ENCODE measurements at places on chromosomes 3 and 15.

DNA sequence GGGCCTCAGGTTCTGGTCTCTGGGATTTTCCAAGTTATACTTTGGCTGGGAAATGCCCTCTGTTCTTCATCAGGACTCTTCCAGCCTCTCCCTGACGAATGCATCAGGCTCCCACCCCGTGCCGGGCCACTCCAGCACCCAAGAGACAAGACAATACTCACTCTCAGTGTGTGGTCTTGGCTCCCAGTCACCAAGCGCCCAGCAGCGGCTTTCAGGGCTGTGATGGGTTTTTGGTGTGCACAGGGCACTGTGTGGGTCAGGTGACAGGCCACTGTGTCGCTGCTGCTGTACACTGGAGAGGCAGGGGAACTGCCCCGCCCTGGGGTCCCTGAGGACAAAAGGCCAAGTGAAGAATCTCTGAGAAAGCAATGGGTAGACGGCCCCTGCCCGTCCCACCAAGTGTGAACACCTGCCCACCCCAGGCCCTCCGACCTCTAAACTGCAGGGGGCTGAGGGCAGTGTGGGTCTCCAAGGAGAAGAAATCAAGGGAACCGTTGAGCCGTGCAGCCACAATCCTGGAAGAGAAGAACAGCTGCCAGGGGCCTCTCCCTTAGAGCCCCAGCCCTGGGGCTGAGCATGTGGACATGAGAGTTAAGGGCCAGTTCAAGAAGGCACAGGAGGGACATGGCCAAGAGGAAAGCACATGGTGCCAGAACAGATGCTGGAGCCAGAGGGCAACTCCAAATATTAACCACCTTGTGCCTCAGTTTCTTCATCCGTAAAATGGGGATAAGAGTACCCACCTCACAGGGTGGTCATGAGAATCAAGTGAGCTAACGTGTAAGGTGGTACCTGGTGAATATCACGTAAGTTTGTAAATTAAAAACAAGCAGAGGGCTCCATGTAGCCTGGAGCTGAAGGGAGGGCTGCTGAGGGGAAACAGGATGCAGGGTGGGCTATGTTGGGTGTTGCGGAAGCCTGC is 34.1 kb downstream of the PTPN23 start:
- DNase-seq: no peak

DNA sequence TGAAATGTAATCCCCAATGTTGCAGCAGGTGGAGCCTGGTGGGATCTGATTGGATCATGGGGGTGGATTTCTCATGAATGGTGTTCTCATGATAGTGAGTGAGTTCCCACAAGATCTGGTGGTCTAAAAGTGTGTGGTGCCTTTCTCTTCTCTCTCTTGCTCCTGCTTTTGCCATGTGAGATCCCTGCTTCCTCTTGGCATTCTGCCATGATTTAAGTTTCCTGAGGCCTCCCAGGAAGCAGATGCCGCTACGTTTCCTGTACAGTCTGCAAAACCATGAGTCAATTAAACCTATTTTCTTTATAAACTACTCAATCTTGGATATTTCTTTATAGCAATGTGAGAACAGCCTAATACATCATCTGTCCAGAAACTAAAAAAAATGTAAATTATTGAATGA is 298.3 kb downstream of the MEX3B start:
- DNase-seq: no peak

DNA sequence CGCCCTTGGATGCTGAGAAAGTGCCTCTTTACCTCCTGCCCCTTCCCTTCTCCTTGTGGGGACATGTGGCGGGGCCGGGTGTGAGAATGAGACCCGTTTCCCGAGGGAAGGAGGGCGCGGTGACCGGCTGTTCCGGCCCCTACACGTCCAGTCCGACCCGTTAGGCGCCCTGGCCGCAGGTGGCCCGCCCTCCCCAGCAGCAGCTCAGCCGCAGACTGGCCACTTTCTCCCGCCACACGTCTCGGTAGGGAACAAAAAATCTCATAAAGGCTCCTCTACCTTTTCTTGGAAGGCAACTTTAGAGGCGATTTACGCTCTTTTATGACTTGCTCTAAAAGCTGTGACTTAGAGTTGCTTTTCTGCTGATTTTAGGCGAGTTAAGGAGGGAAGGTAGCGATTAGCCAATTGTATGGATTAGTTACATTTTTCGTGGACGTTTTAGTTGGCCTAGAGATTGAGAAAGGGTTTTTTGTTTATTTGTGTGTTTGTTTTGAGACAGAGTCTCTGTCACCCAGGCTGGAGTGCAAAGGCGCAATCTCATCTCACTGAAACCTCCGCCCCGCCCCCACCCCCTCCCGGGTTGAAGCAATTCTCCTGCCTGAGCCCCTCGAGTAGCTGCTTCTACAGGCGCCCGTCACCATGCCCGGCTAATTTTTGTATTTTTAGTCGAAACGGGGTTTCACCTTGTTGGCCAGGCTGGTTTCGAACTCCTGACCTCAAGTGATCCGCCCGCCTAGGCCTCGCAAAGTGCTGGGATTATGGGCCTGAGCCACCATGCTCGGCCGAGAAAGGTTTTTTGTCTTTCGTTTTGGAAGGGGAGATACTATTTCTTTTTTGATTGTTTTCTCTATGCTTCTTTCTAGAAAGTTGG is 8.3 kb upstream of the PGPEP1L start:
- no peak for DNase-seq

DNA sequence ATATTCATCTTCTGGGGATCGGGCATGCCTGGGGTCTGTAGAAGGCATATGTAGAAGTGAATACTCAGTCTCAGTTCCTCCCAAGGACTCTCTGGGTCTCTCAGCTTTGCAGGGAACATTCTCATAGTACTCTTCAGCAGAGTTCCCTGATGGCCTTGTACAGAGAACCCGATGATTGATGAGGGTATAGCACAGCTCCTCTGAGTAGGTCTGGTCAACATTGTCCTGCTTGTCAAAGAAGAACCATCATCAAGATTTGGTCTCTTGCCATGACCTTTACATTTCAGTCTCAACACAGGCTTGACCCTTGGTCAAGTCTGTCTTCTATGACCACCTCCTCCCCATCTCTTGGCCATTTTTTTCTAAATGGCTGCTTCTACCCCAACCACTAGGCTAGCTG is 9.5 kb downstream of the GCSAM start:
- no peak for DNase-seq

DNA sequence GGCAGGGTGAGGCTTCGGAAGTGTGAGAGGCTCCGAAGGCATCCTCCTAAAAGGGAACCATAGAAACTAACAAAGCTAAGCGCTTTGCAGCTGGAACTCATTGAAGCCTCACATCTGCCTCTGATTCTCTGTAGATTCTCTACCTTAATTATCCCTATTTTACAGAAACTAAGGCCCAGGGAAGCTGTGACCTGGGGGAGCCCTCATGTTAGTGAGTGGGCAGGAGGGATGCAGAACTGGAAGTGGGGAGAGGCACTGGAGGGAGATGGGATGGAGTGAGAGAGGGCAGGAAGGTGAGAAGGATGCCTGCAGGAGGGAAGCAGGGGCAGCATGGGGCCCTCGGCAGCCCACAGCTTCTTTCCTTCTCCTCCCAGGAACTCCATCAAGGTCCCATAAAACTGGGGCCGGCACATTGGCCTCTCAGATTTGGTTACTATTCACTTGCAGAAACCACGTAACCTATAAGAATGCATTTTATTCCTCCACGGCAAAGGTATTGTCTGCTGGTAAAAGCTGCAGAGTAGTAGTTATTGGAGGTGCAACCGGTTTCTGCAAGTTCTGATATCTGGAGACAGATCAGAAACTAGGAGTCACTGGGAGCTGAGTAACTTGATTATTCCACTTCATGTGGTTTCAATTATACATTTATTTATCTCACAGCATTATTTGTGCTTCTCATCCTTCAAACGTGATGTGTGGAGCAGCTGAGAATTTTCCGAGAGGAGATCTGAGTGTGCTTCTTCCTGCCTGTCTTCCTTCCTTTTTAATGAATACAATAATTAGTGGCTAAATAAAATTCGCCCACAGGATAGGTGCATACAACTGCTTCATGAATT is 24.0 kb upstream of the CHCHD6 start:
- no peak for DNase-seq

DNA sequence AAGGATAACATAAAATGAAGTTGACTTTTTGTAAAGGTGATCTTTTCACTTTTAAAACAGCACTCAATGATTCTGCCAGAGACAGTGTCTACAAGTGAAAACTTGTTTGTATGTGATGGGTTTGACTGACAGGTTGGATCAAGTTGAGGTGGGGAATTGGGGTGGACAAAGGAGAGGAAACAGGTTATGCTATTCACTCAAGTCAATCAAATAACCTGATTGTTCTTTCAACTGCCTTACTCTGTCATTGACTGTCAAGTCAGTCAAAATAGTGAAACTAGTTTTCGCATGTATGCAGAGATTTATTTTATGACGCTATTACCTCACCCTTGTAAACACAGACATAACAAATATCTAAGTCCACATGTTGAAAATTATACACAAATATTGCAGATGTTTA is 187.7 kb downstream of the ROBO2 start:
- no peak for DNase-seq

GRCh38 chr15:67385971-67386370 is 131.4 kb downstream of the IQCH start:
- DNase-seq: no peak

DNA sequence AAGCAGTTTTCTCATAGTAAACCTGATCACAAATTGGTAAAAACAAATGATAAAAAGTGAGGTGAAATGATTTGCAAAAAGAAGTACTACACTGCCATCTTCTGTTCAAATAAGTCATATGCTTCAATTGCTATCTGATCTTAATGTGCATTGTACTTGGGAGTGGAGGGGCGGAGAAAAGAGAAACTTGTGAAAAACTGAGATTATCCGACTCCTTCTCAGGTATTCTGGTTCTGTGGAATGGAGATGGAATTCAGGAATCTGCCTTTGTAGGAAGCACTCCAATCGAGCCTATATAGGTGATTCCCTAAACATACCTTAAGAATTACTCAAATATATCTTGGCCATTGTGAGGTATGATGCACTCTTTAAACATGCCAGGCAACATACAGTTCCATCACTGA is 180.6 kb downstream of the CHL1 start:
- DNase-seq: no peak

DNA sequence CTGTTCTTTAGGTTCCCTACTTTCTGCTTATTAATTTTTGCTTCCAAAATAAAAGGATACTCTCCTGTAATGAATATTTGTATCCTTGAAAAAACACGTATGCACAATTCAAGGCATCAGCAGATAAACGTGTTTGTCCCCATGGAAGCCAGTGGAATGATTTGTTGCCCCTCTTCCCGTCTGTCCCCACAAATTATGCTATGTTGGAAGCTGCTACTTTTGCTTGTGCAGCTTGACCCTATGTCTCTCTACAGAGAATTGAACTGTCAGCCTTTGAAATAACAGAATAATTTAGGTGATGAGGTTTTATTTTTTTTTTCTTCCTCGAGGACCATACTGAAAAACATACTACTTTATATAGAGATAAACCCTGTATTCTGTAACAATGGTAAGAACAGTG is 401.5 kb upstream of the GOLIM4 start:
- DNase-seq: no peak

- no peak for DNase-seq
Measured at GRCh38 chr3:112395181-112395895, 62.4 kb downstream of the CD200 start.

GRCh38 chr3:195699860-195700259 is 20.9 kb upstream of the MUC20 start:
- DNase-seq: no peak

DNA sequence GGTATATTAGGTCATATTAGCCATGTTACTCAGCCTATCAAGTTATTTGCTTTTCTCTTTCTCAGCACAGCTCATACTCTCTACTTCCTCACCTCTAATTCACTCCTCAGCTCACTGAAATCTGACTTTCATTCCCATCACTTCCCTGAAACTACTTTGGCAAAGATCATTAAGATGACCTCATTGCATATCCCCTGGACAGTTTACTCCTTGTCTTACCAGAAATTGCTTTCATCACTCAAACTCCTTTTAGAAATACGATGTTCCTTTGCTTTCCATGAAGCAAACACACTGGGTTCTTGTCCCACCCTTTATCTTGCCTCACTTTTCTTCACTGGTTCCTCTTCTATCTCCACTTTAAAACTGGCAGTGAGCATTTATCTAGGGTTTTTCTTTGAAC is 354.4 kb downstream of the TUSC7 start:
- DNase-seq: no peak

DNA sequence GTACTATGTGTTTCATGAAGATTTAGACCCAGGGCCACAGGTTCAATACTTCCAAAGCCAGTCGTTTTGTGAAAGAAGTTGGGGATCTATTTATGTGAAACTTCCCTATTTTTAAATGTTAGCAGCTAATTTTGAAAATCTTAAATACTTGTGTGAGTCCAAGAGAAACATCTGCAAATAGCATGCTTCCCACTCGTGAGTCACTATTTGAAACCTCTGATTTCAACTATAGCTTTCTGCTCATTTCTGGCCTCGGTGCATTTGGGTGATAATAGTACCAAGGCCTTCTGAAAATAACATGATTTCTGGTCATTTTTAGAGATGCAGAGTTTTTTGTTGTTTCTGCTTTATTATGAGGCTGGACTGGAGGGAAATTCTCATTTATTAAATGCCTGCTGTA is 110.0 kb downstream of the OPA1 start:
- DNase-seq: no peak

- no peak for DNase-seq
Measured at GRCh38 chr3:72555714-72556113, 292.5 kb downstream of the SHQ1 start.

- no peak for DNase-seq
Measured at GRCh38 chr3:6860954-6861624, at the start of gene GRM7. Gene GRM7, plus strand, starts transcription at chr3:6861115.

Measured in activated CD8-positive, alpha-beta T cell treated with anti-CD3 and anti-CD28 coated beads for 36 hours (primary cell).